GM13977 (cell line): ENCODE measurements at places on chromosomes 16 and 17.

GRCh38 chr16:19618876-19619275, 63.4 kb downstream of the VPS35L start:
- DNase-seq = no peak

GRCh38 chr17:48505788-48506187, 25.0 kb downstream of the HOXB1 start:
- peak; percentile 67 for DNase-seq

- no peak for DNase-seq
These were observed 19.5 kb upstream of the GSE1 start for GRCh38 chr16:85593494-85594221.

- no peak for DNase-seq
These were observed 23.7 kb downstream of the NCOR1 start for GRCh38 chr17:16191604-16192003.

DNA sequence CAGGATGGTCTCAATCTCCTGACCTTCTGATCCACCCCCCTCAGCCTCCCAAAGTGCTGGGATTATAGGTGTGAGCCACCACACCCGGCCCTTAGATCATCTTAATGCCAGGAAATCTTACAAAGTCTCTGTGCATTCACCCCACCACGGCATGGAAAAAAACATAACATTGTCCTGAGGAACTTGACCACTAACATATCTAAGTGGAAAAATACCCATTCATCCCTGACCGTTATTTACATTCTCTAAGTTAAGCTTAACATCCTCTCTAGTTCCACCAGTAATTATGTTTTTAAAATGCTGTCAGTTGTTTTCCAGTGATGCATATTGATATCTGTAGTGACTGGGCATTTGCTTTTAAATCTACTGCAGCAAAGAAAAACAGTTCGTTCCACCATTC, 3.4 kb upstream of the HID1 start:
- DNase-seq = no peak

DNA sequence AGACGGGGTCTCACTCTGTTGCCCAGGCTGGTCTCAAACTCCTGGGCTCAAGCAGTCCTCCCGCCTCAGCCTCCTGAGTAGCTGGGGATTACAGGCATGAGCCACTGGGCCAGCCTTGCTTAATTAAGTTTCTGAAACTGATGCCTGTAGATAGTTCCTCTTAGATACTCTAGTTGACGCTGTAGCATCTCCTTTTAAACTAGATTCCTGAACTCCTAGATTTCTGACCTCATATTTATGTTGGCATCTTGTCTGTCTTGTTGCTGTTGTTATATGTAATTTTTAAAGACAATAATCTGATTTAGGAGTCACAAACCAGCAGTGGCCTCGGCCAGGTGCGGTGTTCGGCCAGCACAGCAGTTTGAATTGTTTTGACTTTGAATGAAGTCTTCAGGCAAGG, 37.5 kb downstream of the DHRS7B start:
- DNase-seq = no peak

GRCh38 chr17:31256936-31257335, 40.1 kb downstream of the OMG start:
- no peak for DNase-seq

DNA sequence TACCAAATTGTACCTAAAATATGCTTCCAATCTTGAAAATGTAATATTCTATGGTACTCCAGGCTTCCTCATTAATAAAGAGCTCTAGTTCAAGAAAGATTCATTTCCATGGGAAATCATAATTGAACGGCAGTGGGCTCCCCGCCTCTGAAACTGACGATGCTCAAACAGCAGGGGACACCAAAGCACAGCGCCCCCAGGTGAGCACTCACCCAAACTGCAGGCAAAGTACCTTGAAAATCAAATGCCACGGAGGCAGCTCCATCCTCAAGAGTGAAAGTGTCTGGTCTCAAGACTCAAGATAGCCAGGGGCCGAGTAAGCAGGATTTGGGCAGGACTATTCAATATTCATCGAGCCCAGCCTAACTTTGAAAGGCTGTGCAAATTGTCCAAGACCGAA, 217.4 kb upstream of the TNRC6C start:
- DNase-seq = no peak

DNA sequence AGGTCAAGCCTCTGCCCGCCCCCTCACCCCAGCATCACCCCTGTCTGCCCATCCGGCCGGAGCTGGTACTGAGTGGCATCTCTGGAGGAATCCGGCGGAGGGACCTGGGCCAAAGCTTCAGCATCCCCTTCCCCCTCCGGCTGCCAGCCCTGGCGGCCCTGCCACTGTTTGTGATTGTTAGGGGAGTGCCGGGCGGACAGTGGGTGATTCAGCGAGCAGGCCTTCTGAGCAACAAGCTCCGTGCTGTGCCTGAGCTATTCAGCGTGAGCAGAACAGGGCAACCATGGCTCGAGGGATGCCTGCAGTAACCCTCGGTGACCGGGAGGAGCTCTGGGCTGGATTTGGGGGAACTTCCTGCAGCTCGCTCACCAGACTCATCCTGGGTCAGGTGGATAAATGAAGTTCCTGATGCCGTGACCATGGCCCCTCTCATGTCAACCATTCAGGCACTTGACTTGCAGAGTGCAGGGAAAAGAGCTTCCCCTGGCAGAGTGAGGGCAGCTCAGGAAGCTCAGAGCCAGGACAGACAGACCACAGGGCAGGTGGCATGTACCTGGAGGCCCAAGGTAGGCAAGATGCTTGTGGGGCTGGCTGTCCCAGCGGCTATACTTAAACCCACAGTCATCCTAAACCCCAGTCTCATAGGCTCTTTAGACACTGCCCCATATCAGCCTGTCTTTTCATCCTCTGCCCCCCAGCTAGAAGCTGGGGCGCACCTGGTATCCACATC, 24.3 kb upstream of the MLKL start:
- DNase-seq = no peak

- peak; percentile 45 for DNase-seq
These were observed 97.6 kb downstream of the MRM3 start for GRCh38 chr17:879546-880442.

DNA sequence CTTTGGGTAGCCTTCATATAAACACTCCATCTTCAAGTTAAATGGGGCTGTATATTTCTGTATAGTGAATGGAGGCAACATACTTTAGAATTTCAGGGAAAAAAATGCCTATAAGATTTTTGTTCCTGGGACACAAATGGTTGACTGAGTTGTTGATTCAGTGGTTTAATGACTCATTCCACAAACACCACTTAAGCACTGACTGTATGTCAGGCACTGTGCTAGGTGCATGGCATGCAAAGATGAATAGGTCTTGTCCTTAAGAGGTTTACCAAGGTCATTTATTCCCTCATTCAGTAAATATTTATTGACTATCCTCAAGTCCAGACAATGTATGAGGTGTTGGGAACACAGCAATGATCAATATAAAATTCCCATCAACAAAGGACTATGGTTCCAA, 417.1 kb downstream of the CA10 start:
- DNase-seq = no peak

DNA sequence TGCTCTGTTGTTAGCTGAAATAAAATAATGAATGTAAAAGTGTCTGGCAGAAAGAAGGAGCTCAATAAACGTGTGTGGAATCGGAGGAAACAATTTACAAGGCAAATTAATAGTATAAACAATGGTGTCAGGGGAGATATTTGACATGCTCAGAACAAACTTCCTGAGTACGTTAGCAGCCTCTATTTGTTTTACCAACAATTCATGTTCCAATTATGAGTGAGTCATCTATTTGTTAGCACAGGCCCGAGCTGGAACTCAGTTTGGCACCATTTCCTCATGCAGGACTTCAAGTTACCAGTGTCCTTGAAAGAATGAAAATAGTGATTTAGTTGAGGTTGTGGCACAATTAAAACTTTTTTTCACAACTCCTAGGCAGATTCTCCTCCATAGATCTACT, 9.1 kb downstream of the ASIC2 start:
- no peak for DNase-seq
